Substantia nigra (tissue), 51 donors: ENCODE measurements at places on chromosomes 4 and X.

GRCh38 chr4:174334628-174335027 is 50.9 kb downstream of the CEP44 start:
- DNase-seq: no peak

GRCh38 chrX:107542040-107542439 is 86.3 kb upstream of the PRPS1 start:
- DNase-seq: no peak

DNA sequence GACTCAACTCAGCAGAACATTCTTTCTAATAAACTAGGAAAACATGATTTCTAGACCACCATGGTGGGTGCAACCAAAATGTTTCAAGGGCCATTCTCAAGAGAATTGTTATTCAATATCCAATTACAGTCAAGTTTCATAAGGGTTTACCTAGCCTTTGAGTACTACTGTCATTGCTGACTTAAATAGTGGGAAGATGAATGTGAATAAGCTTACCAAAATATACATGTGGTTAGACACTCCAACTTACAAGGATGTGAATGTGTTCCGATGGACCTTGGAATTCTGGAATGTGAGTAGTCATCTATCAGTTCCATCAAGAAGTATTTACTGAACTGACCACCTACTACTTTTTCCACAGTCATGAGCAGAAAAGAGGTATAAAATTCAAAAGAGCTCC is 16.9 kb downstream of the SH3RF1 start:
- no peak for DNase-seq

DNA sequence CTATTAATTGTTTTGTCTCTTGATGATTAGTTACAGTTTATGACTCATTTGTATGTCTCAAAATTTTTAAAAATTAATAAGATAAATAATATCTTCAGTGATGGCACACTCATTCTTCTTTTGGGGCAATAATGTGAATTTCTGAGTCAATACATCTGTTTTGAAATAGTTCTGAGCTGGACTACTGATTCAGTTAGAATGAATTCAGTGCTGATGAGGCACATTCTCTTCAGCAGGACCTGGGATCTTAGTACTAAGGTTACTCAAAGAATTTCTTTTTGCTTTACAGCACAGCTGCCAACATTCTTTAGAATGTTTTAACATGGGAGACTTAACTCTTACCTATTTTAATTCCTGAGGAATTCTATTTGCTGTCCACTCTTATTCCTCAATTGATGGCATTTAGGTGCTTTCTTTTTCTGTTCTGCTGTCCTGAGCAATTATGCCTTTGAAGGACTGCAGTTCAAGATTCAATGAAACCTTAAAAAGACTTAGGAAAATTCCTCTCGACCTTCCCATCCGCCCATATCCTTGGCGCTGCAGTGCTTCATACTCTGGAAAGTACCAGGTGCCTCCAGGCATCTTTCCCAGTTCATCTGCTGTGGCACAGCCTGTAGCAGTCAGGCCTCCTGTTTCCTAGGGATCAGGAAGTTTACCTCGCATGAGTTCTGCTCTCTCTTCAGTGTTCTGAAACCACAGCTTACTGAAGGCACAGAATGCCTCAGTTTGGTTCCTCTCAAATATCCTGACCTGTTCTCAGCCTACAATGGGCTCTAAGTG is 213.7 kb downstream of the FSTL5 start:
- DNase-seq: no peak

DNA sequence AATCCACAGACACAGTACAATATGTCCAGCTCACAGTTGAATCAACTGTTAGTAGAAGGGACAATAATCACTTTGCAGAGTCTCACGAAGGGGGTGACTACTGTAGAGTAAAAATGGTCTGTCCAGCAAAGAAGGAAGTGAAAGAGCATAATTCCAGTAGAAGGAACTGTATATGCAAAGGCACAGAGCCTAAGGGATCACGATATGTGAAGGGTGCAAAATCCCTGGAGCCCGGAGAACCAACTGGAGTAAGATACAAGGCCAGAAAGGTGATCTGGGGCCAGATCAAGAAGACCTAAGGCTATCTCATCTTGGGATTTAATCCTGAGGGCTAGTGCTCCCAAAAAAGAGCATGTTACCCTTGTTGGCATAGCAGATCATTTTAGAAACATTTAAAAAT is 192.7 kb upstream of the LDB2 start:
- no peak for DNase-seq

DNA sequence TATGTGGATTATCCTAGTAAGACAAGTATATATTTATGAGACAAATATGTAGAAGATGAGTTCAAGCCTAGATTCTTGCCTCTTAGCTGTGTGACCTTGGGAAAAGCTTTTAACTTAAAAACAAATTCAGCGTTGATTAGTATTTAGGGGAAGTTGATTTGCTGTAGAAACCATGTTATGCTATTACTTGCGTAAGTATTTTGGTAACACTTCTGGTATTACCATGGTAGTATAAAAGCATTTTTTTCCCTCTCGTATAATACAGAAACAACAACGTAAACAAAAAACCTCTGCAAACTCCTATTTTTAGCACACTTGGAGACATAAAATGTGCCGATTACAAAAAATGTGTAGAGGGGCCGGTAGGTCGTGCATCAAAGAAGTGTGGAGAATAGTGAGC is 33.2 kb downstream of the STAG2 start:
- no peak for DNase-seq

DNA sequence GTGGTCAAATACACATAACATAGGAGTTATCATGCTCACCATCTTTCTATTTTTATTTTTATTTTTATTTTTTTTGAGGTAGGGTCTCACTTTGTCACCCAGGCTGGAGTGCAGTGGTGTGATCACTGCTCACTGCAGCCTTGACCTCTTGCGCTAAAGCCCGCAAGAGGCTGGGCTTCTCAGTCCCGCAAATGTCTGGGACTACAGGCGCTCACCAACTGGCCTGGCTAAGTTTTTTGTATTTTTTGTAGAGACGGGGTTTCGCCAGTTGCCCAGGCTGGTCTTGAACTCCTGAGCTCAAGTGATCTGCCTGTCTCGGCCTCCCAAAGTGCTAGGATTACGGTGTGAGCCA is 295 bp upstream of the TLR10 start:
- DNase-seq: no peak

- DNase-seq: no peak
Measured at GRCh38 chr4:37885496-37885895, 5.4 kb upstream of the TBC1D1 start.

- no peak for DNase-seq
Measured at GRCh38 chr4:37816006-37816405, 10.5 kb upstream of the PGM2 start.

GRCh38 chr4:106529348-106530023 is 160.9 kb upstream of the GIMD1 start:
- DNase-seq: no peak

GRCh38 chr4:1490011-1490653 is 83.9 kb upstream of the NKX1-1 start:
- no peak for DNase-seq

GRCh38 chr4:110508827-110509710 is 33.1 kb downstream of the ENPEP start:
- DNase-seq: no peak

DNA sequence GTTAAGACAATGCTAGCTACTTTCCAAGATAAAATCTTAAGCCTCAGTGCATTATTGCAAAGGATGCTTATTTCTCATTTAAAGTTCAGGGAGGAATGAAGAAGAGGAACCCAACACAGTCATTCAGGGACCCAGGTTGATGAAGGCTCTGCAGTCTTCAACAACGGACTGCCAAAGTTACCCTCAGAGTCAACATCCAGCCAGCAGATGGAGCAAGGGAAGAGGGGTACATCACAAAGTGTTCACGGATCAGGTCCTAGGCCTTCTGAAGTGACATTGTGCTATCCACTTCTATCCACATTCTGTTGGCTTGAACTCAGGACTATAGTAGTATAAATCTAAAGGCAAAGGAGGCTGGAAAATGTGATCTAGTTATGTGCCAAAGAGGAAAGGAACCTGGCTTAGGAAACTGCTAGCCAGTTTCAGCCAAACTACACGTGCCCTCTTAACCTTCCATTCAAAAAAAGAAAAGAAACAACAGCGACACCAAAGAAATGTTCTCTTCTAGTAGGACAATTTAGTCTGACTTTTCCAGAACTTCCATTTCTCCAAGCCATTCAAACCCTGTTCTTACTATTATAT is 28.8 kb downstream of the NKX6-1 start:
- DNase-seq: no peak

- DNase-seq: no peak
Measured at GRCh38 chr4:5788144-5788543, 77.1 kb downstream of the EVC start.

DNA sequence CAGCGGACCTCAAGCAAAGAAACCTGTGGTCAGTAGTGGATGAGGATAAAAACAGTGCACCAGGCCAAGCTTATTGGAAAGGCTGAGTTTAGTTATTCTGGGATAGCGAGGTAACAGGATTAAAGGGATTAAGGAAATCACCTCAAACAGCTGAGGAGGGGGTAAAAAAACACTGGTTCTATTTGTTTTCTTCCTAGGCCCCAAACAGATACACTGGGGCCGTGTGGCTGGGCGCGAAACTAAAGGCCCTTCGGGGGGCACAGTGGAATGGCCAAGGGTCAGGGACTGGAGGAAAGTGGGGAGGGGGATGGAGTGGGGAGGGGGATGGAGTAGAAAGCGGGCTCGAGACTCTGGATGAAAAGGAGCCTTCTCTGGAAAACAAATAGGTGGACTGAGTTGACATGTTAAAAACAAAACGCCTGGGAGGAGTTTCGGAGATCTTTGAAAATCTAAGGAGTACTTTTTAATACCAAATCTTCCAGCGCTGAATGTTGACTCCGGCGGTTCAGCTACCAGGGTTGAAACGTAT is 2.9 kb downstream of the SOX3 start:
- no peak for DNase-seq

GRCh38 chr4:86924811-86925210 is 10.0 kb upstream of the AFF1 start:
- no peak for DNase-seq

DNA sequence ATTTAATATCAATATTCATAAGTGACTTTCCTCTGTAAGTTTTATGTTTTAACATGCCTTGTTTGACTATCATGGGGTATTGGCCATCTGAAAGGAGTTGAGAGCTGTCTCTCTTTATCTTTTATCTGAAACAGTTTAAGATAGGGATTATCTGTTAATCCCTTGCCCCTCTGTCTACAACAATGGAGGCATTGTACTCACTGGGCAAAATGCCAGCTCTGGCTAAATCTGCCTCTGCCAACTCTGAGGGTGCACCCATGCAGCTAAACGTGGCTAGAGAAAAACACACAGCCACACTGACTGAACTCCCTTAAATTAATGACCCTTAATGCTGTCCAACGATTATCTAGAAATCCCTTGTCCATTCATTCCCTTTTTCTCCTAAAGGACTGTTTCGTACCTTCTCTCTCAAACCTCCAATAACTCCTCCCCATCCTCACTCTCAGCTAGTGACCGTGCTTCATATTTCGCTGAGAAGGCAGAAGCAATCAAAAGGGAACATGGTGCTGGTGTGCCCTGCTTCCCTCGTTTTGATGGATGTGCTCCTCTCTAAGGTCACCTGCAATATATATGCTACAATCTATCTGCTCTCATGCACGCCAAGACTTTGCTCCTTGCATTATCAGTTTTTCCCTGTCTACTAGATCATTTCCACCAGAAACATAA is 10.3 kb downstream of the PHKA2 start:
- peak; percentile 9 for DNase-seq

DNA sequence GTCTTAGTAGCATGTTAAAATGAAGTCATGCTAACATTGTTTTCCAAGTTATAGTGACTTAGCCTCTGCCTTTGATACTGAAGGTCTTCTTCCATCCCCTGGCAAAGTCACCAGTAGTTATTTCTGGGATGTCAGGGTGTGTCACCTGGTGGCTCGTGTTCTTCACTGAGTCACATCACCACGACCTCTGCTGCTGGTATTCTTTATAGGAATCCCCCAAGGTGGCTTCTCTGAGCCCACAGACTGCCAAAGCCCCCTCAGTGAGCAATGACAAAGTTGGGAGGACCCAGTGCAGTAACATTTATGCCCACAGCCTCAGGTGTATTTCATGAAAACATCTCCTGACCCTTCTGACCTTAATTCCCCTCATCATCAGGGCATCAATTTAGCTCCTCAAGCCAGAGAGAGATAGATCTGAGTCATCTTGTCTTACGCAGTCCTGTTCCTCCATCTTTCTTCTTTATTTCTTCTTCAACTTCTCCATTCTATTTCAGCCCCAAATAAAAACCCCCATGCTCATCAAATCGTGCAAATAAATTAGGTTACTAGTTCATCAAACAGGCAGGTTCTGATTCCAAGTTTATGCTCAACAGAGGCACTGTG is 29.3 kb upstream of the GPRIN3 start:
- DNase-seq: no peak

DNA sequence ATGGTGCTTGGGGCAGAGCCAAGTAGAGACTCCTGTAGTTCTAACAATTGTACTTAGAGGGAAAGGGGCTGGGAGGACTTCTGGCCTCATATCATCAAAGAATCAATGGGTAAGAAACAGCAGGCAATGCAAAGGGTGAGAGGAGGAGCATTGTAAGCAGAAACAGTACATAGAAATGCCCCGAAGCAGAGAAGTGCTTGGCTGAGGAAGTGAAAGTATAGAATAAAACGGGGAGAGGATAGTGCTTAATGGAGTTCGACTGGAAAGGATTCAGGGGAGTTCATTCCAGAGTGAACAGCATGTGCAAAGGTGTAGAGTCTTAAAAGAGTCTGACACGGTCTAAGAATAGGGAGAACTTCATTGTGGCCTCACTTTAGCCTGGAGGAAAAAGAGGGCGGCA is 103.0 kb downstream of the SYNPO2 start:
- no peak for DNase-seq

GRCh38 chrX:51795136-51795535 is 51.9 kb downstream of the GSPT2 start:
- DNase-seq: no peak

DNA sequence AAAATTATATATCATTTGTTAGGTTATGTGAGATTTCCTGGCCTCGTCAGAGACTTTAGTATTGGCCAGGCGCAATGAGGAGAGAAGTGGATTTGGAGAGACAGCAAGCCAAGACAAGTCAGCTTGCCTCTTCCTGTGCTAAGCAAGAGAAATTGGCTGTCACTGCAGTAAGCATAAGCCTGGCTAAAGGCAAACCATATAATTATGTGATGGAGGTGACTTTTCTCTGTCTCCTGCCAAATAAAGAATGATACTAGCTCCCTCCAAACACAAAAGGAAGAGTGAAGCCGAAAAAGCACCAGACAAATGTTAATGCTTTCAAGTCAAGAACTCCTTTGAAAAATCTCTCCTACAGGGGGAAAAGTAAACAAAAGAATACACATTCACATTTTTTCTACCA is 2246.0 kb downstream of the ARAP2 start:
- no peak for DNase-seq

GRCh38 chr4:67581208-67581857 is 22.8 kb downstream of the STAP1 start:
- DNase-seq: no peak

GRCh38 chr4:173485164-173485563 is 44.9 kb downstream of the HAND2 start:
- DNase-seq: no peak

- no peak for DNase-seq
Measured at GRCh38 chrX:112816908-112817307, 23.7 kb downstream of the AMOT start.
